ENCODE measurements at places on chromosomes 4 and X.

DNA sequence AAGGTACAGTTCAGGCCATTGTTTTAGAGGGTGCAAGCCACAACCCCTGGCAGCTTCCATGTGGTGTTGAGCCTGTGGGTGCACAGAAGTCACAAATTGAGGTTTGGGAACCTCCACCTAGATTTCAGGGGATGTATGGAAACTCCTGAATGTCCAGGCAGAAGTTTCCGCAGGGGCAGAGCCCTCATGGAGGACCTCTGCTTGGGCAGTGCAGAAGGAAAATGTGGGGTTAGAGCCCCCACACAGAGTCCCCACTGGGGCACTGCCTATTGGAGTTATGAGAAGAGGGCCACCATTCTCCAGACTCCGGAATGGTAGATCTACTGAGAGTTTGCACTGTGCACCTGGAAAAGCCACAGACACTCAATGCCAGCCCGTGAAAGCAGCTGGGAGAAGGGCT, 242.0 kb upstream of the ACTRT1 start:
- no peak for DNase-seq

DNA sequence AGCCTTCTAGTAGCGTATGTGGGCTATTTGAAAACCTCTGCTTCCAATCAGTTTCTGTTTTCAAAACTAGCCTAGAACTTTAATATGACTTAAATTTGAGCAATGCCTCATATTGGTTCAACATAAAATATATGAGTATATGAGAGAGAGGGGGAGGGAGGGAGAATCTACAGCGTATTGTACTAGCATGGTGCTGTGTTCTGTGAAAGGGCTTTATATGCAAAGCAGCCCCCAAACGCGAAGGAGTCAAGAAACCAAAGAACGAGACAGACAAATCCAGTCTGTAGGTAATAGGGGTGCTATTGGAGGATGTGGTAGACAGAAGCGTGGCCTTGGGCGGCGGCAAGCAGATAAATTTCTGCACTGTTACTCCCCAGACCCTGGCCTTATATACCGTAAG, 784 bp upstream of the ANXA5 start:
- DNase-seq: no peak

GRCh38 chr4:153705743-153706468, 21.8 kb downstream of the TLR2 start:
- no peak for DNase-seq

DNA sequence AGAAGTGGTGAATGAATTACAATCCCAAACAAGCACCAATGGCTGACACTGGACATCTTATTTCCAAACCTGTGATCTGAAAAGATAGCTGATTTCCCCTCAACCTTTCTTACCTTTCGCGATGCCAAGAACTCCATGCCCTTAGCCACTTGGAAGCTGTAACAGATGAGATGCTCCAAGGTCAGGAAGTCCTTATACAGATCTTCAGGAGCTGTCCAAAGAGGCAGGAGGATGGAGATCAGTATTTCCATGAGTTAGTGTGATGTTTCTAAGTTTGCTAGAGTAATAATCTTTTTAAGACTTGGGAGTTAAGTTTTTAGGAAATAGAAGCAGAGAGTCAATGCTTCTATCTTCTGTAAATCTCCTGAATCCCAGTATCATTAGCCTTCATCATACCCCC, 32.9 kb downstream of the KDR start:
- DNase-seq: no peak

GRCh38 chrX:47815901-47816845, 20.5 kb upstream of the ZNF81 start:
- no peak for DNase-seq

- DNase-seq: no peak
Measured at GRCh38 chrX:153861151-153861550, 24.8 kb downstream of the L1CAM start.

- no peak for DNase-seq
Measured at GRCh38 chrX:96002431-96002830, 682.2 kb upstream of the DIAPH2 start.

DNA sequence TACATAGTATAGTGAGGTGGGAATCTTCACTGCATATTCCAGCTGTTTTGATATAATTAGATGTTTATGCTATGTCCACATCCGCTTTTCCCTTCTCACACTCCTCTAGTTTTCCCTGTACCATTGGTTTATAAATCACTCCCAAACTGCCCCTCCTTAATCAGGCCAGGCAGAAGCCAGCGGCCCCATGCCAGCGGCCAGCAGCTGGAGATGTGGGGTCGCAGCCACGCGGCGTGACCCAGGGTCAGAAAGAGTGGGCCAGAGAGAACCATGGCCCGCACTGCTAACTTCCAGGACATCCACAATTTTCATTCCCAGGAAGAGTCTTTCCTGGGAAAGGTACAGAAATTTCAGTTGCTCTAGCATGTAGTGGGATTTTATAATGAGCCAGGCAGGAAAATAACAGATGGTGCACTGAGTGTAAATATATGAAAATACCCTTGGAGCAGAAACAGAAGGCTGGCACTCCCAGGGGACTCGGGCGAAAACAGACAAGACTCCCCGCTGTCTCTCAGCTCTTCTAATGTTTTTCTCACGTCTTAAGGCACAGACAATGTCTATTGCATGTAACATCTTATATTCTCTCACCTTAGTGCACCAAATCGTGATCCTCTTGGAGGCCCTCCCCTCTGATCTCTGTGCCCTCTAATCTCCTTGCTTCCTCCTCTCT, 145.9 kb upstream of the ZFP42 start:
- no peak for DNase-seq

DNA sequence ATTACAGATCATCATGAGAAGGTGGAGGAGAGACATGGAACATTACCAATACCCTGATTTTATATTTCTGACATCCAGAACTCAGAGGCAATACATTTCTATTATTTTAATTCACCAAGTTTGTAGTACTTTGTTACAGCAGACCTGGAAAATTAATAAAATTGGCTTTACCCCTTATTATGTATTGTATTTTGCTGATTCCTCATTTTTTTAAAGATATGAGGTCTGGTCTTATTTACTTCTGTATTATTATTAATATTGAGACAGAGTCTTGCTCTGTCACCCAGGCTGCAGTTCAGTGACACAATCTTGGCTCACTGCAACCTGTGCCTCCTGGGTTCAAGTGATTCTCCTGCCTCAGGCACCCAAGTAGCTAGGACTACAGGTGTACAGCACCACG, 357.3 kb upstream of the TECRL start:
- no peak for DNase-seq

- no peak for DNase-seq
Measured at GRCh38 chr4:145207934-145208333, 27.5 kb upstream of the OTUD4 start.

GRCh38 chr4:1763550-1764080, 29.5 kb upstream of the FGFR3 start:
- no peak for DNase-seq

DNA sequence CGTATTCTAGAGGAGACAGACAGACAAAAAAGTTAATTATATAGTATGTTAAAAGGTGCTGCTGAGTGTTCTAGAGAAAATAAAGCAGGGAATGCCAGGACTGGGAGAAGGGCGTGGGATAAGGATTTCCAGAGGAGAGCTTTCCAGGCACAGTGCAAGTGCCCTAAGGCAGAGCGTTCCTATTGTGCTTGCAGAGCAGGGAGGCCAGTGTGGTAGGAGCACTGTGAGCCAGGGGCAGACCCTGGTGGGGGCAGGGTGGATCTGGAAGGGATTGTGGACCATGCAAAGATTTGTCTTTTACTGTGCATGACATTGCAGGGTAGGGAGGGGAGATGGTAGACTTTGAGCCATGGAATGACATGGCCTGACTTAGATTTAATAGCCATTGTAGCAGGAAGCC, 25.8 kb downstream of the EXOC1 start:
- DNase-seq: no peak

- DNase-seq: no peak
Measured at GRCh38 chr4:177696438-177696966, 254.3 kb upstream of the AGA start.

- no peak for DNase-seq
Measured at GRCh38 chr4:30536231-30536630, 183.9 kb upstream of the PCDH7 start.

All from CD8-positive, alpha-beta T cell (primary cell).